ENCODE measurements at places on chromosomes 1 and 21.

- no peak for DNase-seq
Measured at GRCh38 chr1:14549897-14550620, 48.4 kb upstream of the KAZN start.

GRCh38 chr1:82455342-82455741, 654.6 kb downstream of the ADGRL2 start:
- no peak for DNase-seq

DNA sequence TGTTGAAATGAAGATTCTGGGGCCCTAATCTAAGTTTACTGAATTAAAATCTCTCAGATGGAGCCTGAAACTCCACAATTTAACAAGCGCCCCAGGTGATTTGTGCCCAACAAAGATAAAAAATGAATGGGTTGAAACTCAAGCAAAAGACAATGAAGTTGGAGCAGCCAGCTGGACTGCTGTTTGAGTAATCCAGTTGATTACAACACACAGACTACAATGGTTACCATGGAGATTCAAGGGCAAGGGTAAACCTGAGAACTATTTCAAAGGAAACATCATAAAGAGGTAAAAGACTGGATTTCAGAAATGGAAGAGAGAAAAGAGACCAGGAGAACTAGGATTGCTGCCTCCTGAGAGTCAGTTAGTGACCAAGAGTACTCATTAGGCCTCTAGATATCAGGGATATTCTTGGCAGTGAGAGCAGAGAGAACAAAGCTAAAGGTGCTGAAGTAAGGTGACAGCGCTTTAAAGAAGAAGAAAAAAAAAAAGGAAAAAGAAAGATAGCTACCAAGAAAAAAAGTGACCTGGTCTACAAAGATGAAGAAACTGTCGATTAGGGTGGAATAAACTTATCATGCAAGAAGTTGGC, 44.5 kb downstream of the LRRC53 start:
- DNase-seq, result no peak

- DNase-seq, result no peak
Measured at GRCh38 chr1:151817353-151817730, 12.1 kb upstream of the LINGO4 start.

DNA sequence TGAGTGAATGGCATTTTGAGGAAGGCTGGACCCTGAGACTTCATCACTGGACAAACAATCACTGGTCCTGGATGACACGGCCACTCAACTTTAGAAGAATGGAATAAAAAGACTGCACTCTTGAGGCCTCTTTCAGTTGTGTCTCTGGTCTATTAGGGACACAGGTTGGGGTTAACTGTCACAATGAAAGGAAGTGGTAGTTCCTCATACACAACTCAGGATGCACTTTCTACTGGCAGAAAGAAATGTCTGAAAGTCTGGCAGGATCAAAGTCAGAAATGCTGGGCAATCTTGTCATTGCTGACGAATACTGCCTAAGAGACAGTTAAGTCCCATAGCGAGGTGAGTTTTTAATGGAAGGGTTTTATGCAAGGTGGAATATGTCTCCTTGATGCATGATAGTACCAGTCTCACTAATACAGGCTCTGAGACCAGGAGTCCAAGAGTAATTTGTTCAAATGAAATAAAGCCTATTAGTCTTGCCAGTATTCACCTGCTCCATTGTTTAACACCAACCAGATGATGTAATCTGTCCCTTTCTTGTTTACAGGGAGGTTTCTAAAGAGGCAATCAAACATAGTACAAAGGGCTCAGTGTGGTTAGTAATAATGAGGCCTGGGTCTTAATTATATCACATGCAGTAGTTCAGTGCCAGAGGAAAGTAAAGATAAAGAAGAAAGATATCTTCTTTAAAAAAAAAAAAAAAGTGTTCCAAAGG, 11.2 kb upstream of the RRP15 start:
- DNase-seq, result no peak

DNA sequence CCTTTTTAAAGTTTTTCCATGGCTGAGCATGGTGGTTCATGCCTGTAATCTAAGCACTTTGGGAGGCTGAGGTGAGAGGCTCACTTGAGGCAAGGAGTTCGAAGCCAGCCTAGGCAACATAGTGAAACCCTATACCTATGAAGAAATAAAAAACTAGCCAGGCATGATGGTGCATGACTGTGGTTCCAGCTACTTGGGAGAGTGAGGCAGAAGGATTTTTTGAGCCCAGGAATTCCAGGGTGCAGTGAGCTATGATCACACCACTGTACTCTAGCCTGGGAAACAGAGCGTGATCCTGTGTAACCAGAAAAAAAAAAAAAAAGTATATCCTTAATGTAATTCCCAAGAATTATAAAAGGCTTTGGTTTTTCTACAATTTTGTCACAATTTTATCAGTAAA, 17.4 kb downstream of the DEPDC1 start:
- no peak for DNase-seq

- no peak for DNase-seq
Measured at GRCh38 chr1:223711747-223712193, 569 bp upstream of the CAPN2 start.

DNA sequence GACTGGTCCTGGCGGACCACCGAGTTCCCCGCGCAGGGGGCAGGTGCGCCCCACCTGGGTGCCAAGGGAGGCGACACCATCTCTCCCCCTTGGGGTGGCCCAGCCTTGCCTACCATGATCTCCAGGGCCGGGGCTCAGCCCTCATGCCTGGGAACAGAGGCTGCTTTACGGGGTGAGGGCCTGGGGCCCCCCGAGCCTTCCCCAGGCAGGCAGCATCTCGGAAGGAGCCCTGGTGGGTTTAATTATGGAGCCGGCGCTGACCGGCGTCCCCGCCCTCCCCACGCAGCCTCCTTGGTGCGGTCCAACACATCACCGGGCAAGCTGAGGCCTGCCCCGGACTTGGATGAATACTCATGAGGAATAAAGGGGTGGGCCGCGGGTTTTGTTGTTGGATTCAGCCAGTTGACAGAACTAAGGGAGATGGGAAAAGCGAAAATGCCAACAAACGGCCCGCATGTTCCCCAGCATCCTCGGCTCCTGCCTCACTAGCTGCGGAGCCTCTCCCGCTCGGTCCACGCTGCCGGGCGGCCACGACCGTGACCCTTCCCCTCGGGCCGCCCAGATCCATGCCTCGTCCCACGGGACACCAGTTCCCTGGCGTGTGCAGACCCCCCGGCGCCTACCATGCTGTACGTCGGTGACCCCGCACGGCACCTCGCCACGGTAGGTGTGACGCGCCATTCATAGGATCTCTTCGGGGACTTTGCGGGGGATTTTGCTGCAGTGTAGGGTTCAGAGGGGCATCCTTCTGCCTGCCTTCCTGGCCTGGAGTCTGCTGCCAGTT, 38.2 kb downstream of the TP73 start:
- no peak for DNase-seq

DNA sequence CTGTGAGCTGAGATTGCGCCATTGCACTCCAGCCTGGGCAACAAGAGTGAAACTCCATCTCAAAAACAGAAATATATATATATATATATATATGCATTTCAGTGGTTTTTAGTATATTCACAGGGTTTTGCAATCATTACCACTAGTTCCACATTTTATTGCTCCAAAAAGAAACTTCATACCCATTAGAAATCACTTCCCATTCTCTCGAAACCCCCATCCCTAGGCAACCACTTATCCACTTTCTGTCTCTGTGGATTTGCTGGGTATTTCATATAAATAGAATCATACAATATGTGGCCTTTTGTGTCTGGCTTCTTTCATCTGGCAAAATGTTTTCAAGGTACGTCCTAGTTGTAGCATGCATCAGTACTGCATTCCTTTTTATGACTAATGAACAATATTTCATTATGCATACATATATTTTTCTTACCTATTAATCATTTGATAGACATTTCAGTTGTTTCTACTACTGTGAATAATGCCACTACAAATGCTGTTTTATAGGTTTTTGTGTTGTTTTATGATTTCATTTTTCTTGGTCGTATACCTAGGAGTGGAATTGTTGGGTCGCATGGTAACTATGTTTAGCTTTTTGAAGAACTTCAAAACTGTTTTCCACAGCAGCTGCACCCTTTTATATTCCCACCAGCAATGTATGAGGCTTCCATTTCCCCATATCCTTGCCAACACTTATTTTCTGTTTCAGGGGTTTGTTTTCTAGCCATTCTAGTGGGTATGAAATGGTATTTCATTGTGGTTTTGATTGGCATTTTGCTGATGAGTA, 95.9 kb downstream of the PHTF1 start:
- peak; percentile 23 for DNase-seq

DNA sequence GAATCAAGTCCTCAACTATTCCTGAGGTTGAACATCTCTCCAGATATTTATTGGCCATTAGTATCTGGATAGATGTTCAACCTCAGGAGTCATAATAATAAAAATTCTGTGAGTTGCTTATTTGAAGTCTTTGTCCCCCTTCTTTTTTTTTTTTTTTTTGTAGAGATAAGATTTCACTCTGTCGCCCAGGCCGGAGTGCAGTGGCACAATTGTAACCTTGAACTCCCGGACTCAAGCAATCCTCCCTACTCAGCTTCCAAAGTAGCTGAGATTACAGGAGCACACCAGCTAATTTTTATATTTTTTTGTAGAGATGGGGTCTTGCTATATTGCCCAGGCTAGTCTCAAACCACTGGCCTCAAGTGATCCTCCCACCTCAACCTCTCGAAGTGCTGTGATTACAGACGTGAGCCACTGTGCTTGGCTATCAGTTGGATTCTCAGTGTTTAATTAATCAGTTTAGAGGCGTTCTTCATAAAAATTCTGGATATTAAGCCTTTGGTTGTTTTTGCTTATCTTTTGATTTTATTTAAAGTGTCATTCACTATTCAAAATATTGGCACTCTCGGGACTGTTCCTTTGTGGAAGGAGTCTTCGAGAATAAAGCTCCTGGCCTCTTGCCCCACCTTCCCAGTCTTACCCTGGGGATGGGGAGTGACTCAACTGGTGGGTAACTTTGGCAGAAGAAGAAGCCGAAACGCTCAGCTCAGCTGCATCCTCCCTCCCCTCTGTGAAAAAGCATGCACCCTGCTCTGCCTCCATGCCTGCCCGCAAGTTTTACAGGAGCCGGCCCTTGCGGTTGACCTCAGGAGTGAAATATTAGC, 11.2 kb upstream of the HYI start:
- DNase-seq, result no peak

DNA sequence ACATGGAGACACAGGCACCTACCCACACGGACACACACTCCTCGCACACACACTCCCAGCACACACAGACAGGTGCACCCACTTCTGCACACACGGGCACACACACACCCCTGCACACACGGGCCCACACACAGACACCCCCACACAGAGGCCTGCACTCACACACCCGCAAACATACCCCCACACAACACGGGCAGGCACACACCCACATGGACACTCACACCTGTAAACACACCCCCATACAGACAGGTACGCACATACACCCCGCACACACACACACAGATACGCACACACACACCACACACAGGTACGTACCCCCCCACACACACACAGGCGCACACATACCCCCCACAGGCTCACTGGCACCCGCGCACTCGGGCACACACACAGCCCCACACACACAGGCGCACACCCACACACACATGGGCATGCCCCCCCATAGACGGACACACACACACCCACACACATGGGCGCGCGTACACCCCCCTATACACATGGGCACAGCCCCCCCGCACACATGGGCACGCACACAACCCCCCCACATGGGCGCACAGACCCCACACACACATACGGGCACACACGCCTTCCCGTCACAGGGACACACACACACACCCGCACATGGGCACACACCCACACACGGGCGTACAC, 6.1 kb downstream of the ATAD3A start:
- DNase-seq, result no peak

GRCh38 chr1:188782220-188782841, 1695.3 kb downstream of the BRINP3 start:
- DNase-seq, result peak; percentile 17

DNA sequence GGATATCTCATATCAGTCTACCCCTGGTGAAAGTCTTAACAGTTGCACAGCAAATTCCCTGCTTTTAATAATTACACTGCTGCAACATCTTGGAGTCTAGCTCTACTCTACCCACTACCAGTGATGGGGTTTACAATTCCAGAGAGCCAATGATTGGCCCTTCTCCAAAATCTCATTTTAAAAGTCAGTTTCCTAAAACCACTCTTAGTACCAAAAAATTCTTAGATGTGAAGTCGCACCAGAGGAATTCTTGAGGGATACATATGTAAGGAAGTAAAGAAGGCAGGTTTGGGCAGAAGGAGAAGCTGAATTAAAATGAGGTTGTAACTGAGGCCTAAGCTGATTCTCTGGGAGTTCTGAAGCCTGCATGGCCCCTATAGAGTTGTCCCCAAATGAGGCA, 129.7 kb downstream of the BRINP2 start:
- no peak for DNase-seq

DNA sequence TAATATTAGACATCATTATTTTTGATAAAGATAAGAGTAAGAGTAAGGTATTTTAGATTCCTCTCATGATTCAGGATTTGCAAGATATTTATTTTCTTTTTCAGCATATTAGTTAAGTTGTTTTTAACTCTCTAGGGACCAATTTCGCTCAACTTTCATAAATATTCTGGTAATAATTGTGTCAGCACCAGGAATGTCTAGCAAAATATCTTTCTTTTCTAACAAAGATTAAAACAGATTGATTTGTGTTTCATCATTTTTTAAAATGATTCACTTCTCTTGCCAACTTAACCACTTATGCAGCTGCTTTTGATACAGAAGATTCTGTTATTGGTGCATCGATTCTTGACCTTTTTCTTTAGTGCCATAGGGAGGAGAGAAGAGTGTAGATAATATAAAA, 172.8 kb upstream of the PTGFR start:
- no peak for DNase-seq

- no peak for DNase-seq
Measured at GRCh38 chr21:27759820-27760219, 792.9 kb upstream of the ADAMTS5 start.

GRCh38 chr1:77545970-77546369, 136.5 kb downstream of the ZZZ3 start:
- DNase-seq, result no peak

- DNase-seq, result no peak
Measured at GRCh38 chr1:115319706-115320105, 18.3 kb downstream of the NGF start.

DNA sequence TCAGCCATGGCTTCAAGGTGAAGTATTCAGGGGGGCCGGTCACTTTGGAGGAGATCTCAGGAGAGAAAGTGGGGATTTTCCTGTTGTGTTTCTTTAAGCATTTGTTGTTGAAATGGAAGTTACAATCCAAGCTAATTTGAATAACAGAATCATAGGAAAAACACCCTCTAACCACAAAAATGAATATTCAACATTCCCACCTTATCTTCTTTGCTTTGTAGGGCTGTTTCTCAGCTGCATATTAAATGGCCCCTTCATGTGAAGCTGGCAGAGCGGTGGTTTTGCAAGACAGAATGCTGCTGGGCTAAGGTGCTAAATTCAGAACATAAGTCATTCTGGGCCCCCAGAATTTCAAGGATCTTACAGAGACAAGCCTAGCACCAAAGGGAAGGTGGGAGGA, 279.0 kb downstream of the RRAGC start:
- no peak for DNase-seq

GRCh38 chr1:161836018-161836417, 69.9 kb downstream of the ATF6 start:
- DNase-seq, result no peak

GRCh38 chr1:245809361-245809760, 654.6 kb downstream of the KIF26B start:
- no peak for DNase-seq
